ENCODE measurements at places on chromosomes 5 and 9.

DNA sequence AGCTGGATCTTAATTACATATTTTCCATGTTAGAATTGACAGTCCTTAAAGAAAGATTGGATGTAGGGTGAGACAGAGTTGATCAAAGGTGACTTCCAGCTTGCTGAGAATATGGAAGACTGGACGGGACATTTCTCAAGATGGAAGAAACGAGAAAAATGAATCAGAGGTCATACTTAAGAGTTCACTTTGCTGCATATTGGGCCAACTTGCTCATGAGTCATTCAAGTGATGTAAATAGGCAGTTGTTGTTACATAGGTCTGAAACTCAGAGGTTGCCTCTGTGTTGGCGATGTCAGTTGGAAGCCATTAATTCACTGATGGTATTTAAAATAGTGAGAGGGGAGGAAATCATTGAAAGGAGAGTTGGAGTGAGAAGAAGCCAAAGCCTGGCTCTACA lies 132.8 kb downstream of the CD180 start:
- no peak for DNase-seq

DNA sequence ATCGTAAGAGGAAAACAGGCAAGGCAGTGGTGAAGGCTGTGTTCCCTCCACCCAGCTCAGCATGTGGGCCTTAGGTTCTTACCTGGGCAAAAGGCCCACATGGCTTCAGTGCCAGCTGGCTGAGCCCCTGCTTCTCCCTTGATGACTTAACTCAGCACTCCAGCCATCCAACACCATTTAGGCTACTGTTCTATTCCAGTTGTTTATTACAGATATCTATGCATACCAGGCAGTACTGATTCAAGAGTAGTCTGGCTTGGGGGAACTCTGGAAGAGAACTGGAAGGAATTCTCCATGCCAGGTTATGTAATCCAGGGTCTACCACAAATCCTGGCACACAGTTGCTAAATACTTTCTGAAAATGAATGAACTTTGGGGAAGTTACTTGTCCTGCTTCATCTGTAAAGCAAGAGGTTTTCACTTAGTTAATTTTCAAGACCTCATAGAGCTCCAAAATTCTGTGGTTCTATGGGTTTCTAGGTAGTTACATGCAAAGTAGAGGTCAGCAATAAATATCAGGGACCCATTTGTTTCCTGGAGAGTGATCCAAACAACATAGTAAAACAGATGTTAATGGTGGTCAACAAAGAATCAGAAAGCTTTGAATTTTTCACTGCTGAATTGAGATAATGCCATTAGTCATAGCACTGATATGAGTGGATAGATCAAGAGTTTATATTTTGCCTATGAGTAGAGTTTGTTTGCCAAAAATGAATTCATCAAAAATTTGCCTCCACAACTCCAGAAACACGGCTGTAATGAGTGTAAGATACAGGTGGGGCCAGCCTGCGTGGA lies 88.2 kb upstream of the OSMR start:
- no peak for DNase-seq

DNA sequence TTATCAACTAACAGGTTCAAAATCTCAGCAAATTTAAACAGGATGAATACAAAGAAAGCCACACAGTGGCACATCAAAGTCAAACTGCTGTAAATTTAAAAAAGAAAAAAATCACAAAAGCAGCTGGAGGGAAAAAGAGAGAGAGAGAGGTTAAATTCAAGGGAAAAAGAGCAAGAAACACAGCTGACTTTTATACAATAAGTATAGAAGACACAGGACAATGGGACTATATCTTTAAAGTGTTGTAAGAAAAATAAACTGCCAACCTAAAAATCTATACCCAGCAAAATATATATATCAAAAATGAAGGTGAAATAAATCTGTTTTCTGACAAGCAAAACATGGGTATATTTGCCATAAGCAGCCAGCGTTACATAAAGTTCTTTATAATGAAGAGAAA lies 261.5 kb downstream of the TLE1 start:
- DNase-seq, result no peak

GRCh38 chr5:5335700-5336264 lies 86.7 kb upstream of the ICE1 start:
- no peak for DNase-seq

- DNase-seq, result no peak
These were observed 434.9 kb downstream of the ICE1 start for GRCh38 chr5:5857396-5857795.

Data from iPS-NIHi11 (cell line).